Glutamatergic neuron (in vitro differentiated cells): ENCODE measurements at places on chromosomes 12 and 14. TPM values are rescaled to one million over a fixed set of nuclear protein-coding genes. Genes with fewer than 3 reads are reported as not detected.
A peak's percentile ranks its signal among the peaks of the same experiment; 100 is the strongest.

GRCh38 chr14:105485739-105486162 lies 935 bp upstream of the CRIP1 start:
- DNase-seq: peak; percentile 66
- peaks cover 9% of the 10 kb centered on the region for H3K4me1 ChIP-seq
- peaks cover 17% of the 10 kb centered on the region for H3K27me3 ChIP-seq

DNA sequence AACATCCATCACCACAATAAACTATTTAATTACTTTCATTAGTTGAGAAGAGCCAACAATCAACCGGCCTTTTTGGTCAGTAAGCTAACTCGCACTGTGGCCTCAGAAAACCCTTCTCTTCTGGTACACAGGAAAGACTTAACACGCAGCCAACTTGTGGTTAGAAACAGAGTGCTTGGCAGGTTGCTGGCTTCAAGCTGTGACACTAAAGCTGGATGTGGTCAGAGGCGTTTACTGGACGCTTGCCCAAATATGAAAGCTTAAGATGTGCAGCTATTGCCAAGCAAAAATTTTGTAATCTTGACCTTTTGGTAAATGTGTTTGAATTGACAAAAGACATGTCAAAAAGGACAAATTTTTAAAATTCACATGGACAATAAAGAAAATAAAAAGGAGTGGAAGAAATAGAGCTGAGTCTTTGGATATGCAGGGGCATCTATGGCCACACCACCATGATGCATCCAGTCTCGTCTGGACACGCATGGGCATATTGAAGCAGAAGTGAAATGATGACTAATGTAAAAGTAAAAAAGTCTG lies 2.6 kb upstream of the KLRK1 start:
- no peak overlapping the region for H3K27ac ChIP-seq
- H3K4me3 ChIP-seq: no peak overlapping the region
- H3K27me3 ChIP-seq: no peaks in the 10 kb centered on the region
- no peak for DNase-seq
- H3K4me1 ChIP-seq: no peaks in the 10 kb centered on the region

- DNase-seq: no peak
- H3K4me1 ChIP-seq: peaks cover 15% of the 10 kb centered on the region
- no peak overlapping the region for H3K27ac ChIP-seq
- no peak overlapping the region for H3K4me3 ChIP-seq
Observed at GRCh38 chr14:76465664-76466063, 89.7 kb downstream of the ESRRB start.

DNA sequence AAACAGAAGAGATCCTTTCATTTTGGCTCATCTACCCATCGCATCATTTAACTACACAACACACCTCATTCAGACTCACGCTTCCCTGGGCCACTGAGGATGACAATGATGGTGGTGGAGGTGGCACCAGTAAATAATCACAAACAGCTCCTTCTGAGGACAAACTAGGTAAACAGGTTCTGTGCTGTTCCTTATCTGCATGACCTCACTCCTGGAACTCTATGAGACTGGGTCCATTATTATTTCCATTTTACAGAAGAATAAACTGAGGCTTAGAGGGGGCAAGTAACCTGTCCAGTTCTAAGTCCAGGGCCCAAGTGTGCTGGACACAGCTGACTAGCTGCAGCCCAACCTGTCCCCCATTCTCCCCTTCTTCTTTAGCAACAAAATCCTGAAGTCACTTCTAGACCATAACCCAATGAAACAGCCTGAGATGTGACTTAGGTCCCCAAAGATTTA lies 50.4 kb downstream of the ITPK1 start:
- H3K4me1 ChIP-seq: peaks cover 50% of the 10 kb centered on the region
- no peak for DNase-seq

- H3K27me3 ChIP-seq: no peaks in the 10 kb centered on the region
- H3K4me3 ChIP-seq: no peak overlapping the region
- no peak overlapping the region for H3K27ac ChIP-seq
- H3K36me3 ChIP-seq: no peaks in the 10 kb centered on the region
- DNase-seq: no peak
Observed at GRCh38 chr12:106433055-106433454, 75.5 kb downstream of the POLR3B start.

DNA sequence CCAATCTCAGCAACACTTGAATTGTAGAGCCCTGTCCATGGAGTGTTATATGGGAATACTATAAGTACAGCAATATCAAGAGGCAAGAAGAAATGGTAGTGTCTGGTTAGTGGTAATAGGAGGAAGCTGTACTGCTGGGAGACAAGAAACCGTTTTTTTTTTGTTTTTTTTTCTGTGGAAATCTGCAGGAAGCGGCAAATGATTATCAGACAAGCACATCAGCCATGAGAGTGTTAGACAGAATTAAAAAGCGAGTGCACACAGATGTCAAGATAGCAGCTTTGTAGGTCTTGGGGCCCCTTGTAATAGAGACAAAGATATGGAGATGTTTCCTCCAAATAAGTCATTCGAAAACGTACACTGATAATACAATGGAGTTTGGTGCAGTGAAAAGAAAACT lies 6.7 kb downstream of the TESPA1 start:
- no peak overlapping the region for H3K4me3 ChIP-seq
- no peak overlapping the region for H3K27ac ChIP-seq
- no peak for DNase-seq
- no peaks in the 10 kb centered on the region for H3K27me3 ChIP-seq
- peaks cover 33% of the 10 kb centered on the region for H3K4me1 ChIP-seq

GRCh38 chr12:9256341-9256740 lies 48.1 kb upstream of the PZP start:
- no peak overlapping the region for H3K4me3 ChIP-seq
- H3K4me1 ChIP-seq: no peaks in the 10 kb centered on the region
- no peak overlapping the region for H3K27ac ChIP-seq
- no peaks in the 10 kb centered on the region for H3K36me3 ChIP-seq
- DNase-seq: no peak

Gene FAM222A
- 18.1 TPM for total RNA-seq

GRCh38 chr12:52915637-52916036 lies 10.8 kb upstream of the KRT8 start:
- no peaks in the 10 kb centered on the region for H3K4me1 ChIP-seq
- H3K27ac ChIP-seq: no peak overlapping the region
- H3K4me3 ChIP-seq: no peak overlapping the region
- DNase-seq: no peak
- H3K27me3 ChIP-seq: peaks cover 2% of the 10 kb centered on the region

GRCh38 chr12:93149229-93149628 lies 220.1 kb upstream of the EEA1 start:
- H3K4me1 ChIP-seq: peaks cover 2% of the 10 kb centered on the region
- no peak overlapping the region for H3K4me3 ChIP-seq
- H3K27me3 ChIP-seq: peaks cover 4% of the 10 kb centered on the region

Gene TMPRSS12
- total RNA-seq: not detected

- peaks cover 25% of the 10 kb centered on the region for H3K4me1 ChIP-seq
- peaks cover 4% of the 10 kb centered on the region for H3K36me3 ChIP-seq
Observed at GRCh38 chr14:58699681-58700205, 62.0 kb downstream of the DACT1 start.

DNA sequence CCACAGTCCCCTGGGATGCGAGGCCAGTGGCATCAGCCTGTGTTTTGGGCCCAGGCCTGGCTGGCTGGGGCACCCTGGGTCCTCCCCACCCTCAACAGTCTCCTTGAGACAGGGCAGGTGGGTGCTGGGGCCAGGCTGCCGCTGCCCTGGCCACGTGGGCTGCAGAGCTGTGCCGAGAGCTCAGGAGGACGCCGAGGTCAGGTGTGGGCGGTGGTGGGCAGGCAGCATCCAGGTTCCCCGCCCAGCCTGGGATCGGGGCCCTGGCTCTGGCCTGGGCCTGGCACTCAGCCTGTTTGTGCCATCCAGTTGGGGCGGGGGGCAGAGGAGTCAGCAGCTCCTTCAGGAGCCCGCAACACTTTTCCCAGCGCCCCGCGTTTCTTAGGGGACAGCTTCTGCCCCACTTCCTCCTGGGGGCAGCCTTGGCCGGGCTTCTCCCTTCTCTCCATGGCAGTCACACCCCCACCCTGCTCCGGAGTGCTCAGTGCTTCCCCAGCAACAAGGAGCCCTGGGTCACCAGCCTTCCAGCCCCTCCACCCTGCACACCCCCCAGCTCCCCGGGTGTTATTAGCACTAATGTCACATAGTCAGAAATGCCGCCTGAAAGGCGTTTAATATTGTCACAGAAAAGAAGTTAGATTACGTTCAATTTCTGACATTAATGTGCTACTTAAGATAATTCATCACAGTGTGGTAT lies 30.8 kb downstream of the KIF26A start:
- no peak overlapping the region for H3K4me3 ChIP-seq
- H3K27ac ChIP-seq: no peak overlapping the region
- peaks cover 5% of the 10 kb centered on the region for H3K4me1 ChIP-seq
- no peaks in the 10 kb centered on the region for H3K27me3 ChIP-seq
- no peaks in the 10 kb centered on the region for H3K36me3 ChIP-seq

DNA sequence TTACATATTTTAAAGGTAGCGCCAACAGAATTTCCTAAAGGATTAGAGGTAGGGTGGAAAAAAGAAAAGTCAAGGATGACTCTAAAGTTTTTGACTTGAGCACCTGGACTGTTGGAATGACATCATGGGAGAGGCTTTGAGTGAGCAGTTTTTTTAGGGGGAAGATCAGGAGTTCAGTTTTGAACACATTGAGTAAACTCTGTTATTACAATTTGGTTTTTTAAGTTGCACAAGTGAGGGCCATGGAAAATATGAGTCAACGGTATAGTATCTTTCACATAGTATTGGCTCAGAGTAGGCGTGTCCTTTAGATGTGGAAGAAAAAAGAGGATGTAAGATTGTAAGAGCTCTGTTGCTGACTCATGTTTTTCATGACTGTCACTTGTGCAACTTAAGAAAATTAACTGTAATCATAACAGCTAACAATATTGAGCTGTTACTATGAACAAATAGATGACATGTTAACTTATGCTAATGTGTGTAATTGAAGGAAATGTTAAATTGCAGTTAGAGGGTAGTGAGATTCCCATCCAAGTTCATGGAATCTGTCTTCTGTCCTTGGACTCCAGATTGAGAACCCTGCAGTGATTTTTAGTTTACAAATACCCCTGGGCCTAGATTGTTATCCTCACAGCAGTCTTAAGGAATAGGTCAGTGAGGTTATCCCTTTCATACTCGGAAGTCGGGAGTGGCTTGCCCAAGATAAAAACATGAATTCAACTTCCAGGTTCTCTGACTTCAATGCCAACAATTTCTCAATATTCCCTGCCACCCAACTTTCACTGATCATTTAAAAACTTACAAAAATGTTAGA lies 48.2 kb upstream of the ATP2B1 start:
- no peak overlapping the region for H3K27ac ChIP-seq
- no peaks in the 10 kb centered on the region for H3K36me3 ChIP-seq
- H3K4me3 ChIP-seq: no peak overlapping the region
- no peaks in the 10 kb centered on the region for H3K4me1 ChIP-seq
- H3K27me3 ChIP-seq: no peaks in the 10 kb centered on the region

GRCh38 chr14:76958980-76959710 lies 69.4 kb downstream of the IRF2BPL start:
- no peak overlapping the region for H3K27ac ChIP-seq
- H3K4me3 ChIP-seq: no peak overlapping the region
- peaks cover 32% of the 10 kb centered on the region for H3K4me1 ChIP-seq
- peaks cover 8% of the 10 kb centered on the region for H3K27me3 ChIP-seq

GRCh38 chr14:103738701-103739451 lies 23.3 kb downstream of the ZFYVE21 start:
- DNase-seq: no peak
- no peak overlapping the region for H3K4me3 ChIP-seq
- peaks cover 28% of the 10 kb centered on the region for H3K4me1 ChIP-seq
- H3K27me3 ChIP-seq: peaks cover 16% of the 10 kb centered on the region
- no peaks in the 10 kb centered on the region for H3K36me3 ChIP-seq
- no peak overlapping the region for H3K27ac ChIP-seq

DNA sequence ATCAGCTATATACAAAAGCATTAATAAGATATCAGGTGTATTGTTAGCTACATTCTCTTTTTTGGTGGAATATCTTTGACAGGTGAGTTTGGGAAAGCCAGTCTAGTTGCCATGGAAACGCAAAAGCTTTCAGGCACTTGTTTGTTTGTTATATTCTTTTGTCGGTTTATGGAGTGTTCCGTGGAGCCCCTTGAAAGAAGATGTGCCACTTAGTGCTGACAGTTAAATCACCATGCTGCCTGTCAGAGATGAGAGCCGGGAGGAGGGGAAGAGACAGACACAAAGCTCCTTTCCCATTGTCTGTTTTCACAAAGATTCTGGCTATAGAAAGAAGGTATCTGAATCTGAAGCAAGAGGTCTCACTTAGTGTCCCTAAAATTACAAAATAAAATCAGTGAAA lies 170.8 kb downstream of the SNAPC1 start:
- H3K36me3 ChIP-seq: peaks cover 3% of the 10 kb centered on the region
- DNase-seq: no peak
- no peak overlapping the region for H3K4me3 ChIP-seq
- H3K27me3 ChIP-seq: peaks cover under 1% of the 10 kb centered on the region
- H3K4me1 ChIP-seq: peaks cover 11% of the 10 kb centered on the region

Gene ACSS3
- 3.6 TPM for total RNA-seq

DNA sequence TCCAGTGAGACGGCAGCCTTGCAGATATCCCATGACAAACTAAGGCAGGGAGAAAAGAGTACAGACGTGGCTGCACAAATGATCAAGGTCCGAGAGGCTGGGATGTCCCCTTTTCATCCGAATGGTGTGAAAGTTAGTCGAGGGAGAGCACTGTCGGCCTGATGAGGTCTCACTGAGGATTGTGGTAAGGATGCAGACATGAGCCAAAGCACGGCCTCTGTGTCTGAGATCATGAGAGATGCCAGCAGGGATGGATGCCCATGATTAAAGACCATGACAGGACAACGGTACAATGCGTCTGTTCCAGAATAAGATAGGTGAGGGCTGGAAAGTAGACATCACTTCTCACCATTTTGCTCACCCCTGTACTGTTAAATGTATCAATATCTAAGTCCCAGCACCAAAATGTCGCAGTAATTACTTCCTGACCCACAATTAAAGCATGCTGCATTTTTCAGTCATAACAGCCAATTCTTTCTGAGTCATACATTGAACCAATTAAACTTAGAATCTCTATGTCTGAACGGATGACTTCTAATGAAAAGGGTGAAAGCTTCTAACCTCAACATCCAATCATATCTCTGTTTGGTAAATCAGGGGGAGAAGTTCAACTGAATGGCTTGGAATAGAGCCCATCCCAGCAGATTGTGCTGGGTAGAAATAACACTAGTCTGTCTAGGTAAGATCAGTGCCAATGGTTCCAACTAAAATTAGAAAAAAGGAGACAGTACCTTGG lies 249.6 kb upstream of the SOX5 start:
- H3K27me3 ChIP-seq: no peaks in the 10 kb centered on the region
- H3K27ac ChIP-seq: no peak overlapping the region
- peaks cover 5% of the 10 kb centered on the region for H3K36me3 ChIP-seq
- no peak overlapping the region for H3K4me3 ChIP-seq

- H3K36me3 ChIP-seq: no peaks in the 10 kb centered on the region
- no peak overlapping the region for H3K4me3 ChIP-seq
- no peaks in the 10 kb centered on the region for H3K4me1 ChIP-seq
- H3K27ac ChIP-seq: no peak overlapping the region
Observed at GRCh38 chr12:95593266-95593871, 42.1 kb upstream of the USP44 start.
